ENCODE measurements at places on chromosomes 2 and 18. TPM values are rescaled to one million over a fixed set of nuclear protein-coding genes. Genes with fewer than 3 reads are reported as not detected.

DNA sequence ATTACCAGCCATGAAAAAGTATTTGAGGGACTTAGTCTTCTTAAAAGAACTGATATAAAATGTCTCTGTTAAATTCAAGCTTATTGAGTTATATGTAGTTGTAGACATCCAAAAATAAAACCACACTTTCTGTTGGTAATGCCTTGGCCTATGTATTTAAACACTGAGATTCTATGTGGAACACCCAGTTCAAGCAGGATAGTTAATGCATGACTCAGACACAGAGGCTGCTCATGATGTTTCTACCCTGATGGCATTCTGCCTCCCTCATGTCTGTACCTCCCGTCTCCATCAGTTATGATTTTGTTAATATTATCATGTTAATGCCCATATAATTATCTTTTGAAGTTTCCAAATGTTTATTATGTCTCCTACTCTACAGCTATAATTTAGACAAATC is 164.5 kb downstream of the XIRP2 start:
- no peak for DNase-seq

DNA sequence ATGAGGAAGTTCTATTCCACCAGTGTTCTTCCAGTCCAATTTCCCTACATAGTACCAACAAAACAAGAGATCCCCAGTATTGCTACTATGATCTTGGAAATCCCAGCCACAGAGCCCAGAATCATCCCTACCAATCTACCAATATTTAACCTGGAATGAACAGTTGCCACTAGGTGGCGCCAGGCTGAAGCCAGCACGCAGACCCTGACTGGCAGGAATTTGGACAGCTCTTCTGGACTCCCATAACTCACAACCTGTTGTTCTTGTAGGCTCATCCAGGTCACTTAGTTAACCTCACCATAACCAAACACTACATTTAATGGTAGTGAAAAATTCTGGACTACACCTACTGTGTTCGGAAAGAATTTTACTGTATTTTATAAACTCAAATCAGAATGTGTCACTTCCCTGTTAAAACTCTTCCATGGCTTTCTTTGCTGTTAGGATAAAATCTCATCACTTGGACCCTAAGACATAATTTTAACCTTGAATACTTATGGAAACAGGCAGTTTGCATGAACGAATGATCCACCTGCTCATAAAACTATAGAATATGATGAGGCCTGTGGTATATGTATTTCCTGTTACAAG is 59.8 kb upstream of the SLC38A11 start:
- peak; percentile 50 for DNase-seq

DNA sequence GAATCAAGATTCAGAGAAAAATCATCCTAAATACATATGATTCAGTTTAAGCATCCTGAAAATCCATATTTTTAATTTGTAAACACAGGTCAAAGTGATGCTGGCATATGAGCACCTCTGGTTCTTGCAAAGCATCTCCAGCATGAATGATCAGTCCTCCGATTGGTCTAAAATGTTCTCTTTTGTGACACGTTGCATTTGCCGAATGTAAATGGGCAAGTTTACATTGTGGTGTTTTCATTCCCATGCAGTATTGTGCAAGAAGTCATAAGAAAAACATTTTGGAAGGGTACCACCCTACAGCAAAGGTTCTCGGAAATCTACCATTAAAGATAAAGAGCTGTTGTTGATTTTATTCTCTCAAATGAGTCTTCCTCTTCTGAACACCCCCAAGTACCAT is 108.0 kb upstream of the UNC80 start:
- no peak for DNase-seq

GRCh38 chr2:240636563-240637115 is 11.4 kb downstream of the GPR35 start:
- DNase-seq: no peak

- DNase-seq: no peak
These were observed 87.1 kb downstream of the RTP5 start for GRCh38 chr2:241956521-241957110.

DNA sequence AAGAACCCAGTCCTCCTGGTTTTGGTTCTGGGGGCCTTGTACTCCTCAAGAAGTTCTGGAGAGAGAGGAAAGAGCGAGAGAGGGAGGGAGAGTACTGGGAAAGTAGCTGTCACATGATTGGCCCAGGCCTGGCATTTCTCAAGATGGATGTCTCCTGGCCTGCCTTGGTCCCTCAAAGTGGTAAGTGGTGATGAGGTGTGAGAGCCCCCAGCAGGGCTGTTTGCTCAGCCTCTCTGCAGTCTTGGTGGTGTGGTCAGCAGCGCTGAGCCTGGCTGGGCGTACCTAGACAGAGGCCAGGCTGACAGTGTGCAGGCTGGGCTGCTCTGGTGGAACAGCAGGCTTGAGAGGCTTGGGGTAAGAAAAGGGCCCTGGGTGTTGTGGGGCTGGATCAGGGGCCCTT is 2.5 kb downstream of the SPEG start:
- no peak for DNase-seq

- no peak for DNase-seq
These were observed 225.3 kb downstream of the MC4R start for GRCh38 chr18:60147323-60147722.

- no peak for DNase-seq
These were observed 329.6 kb upstream of the ID2 start for GRCh38 chr2:8352296-8352695.

- peak; percentile 79 for DNase-seq
These were observed at the start of gene DUSP2 for GRCh38 chr2:96145036-96145847. DUSP2 (minus strand) TSS chr2:96145440; CDS start chr2:96145354, 86 bp downstream.

GRCh38 chr2:27018142-27018541 is 14.6 kb upstream of the TMEM214 start:
- DNase-seq: peak; percentile 53

DNA sequence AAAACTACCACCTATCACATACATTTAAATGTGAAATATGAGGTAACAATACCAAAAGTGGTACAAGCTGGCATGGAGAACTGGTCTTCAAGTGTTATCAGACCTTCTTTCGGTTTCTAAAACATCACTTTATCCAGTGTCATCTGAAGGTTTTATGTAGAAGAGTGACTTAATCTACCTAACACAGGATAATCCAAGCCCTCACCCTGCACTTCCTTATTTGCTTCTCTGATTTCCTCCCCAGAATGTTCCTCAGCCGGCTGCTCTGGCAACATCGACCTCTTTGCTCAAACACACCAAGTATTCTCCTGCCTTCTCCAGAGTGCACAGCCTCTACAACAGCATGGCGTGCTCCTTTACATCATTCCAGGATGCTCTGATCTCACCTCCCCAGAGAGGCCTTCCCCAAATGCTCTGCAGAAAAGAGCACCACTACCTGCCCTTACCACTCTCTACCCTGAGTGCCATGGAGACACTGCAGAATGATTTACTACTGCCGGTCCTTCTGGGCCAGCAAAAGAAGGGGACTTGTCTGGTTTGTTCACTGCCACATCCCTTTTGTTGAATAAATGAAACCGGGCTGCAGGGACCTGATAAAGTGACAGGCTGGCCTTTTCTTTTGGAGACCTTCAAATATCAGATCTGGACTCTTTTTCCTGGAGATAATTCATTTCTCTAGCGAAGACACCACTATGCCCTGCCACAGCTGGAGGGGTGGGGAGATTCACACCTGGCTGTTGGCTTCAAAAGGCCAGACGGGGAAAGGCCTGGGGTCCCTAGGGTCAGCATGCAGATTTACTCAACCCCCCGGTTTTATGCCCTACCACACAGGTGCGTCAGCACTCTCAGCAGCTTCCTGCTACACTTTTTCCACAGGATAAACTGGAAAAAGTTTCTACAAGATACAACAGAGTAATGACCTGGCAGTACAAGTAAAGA is 42.0 kb downstream of the TTR start:
- DNase-seq: no peak

GRCh38 chr2:227570615-227571014 is 28.1 kb upstream of the SCYGR2 start:
- DNase-seq: no peak

DNA sequence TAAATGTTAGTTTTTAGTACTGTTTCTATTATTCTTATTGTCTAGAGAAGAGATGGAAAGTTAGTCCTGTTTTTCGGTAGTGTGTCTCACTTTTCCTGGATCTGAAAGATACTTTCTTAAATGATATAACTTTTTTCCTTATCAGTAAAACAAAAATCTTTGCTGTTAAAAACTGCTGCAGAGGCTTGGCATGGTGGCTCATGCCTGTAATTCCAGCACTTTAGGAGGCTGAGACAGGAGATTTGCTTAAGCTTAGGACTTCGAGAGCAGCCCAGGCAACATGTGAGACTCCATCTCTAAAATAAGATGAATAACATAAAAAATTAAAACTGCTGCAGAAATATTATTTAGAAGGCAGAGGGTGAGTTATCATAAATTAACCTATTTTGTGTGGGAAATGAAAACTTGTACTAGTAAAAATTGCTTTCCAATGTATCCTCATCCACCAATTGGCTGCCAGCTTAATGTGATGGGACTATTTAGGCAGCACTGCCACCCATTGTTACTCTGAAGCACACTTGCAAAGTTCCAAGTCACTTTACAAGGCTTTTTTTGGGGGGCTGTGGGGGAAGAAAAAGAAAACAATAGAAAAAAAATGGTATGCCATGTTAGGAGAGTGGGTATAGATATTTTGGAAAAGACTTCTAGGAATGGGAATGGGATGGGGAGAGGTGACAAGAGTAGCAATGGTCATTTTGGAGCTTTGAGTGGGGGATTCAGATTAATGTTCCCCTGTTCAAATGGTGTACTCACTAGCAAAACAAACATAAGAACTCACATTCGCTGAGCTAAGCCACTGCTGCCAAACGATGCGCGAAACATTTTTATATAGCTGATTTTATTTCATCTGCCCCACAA is 62.7 kb downstream of the MEIS1 start:
- no peak for DNase-seq

- DNase-seq: no peak
These were observed 254.4 kb downstream of the KCNE4 start for GRCh38 chr2:223306371-223306770.

DNA sequence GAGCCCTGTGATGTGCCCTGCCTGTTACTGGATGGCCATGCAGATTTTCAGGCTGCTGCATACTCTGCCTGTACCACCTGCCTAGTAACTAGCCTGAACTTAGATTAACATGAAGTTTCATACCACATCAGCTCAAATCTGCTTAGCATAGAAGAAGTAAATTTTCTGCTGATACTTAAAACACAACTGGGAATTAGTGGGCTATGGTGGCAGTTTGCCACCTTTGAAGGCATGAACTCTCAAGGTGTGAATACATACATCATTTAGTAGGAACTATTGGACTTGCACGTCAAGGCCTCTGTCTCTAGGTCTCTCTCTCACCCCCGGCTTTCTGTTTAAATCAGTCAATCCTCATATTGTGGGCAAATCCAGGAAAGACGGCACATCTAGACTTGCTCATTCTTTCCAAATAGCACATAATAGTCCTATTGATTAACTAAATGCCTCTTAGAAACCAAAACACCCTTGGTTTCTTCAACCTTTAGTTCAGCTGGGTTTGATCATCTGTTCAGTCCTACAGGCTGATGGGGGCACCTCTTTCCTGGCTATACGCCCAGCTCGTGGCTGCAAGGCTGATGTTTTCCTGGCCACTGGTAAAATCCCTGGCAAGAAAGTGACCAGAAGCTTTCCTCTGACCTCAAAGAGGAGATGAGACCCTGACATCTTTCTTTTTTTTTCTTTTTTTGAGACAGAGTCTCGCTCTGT is 58.4 kb downstream of the ALPK2 start:
- DNase-seq: no peak

GRCh38 chr2:47818777-47819176 is 35.8 kb downstream of the MSH6 start:
- DNase-seq: no peak

DNA sequence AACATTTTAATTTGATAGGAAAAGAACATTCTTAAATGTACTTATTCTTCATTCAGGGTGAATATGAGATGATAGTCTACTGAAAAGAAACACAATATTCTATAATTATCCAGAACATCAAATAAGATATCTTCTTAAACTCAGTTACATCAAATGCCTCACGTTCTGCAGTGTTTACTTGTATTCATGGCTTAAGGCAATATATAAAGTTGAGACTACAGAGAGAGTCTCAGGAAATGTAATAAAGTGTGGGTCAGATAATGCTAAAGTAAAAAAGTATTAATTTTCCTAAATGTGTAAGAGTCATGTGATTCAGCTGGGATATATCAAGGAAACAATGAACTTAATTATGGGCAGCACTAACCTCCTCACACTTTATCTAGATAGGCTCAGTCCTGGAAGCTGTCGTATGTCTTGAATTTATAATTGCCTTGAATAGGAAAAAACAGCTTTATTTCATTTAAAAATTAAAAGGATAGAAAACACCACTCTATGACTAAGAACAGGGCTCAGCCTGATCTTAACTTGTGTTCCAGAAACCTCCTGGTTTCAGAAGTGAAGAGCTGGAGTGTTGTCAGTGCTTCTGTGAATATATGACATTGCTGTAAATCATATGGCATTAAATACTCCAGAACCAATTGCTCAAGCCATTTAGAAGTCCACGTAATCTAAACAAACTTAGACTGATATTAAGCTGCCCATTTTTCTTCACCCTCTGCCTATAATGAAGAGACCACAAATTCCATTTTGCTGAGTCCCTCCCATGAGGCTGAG is 240.2 kb downstream of the FSIP2 start:
- DNase-seq: no peak

Gene PSMA8
- total RNA-seq: not detected

Gene PROKR1
- total RNA-seq: not detected

Gene LRP2
- total RNA-seq: 0.19 TPM

Gene WDR75
- total RNA-seq: 14.9 TPM

Gene MZT2B
- 269 TPM for total RNA-seq

Gene RIT2
- not detected for total RNA-seq

Gene DSG4
- not detected for total RNA-seq

Gene PREB
- 44.8 TPM for total RNA-seq

Gene GPN1
- total RNA-seq: 14.4 TPM

Data from heart left ventricle (tissue), 16 donors.